ENCODE measurements at places on chromosomes 4 and X.

- H3K4me1 ChIP-seq = peaks cover 7% of the 10 kb centered on the region
Observed at GRCh38 chr4:118732591-118733330, 47.6 kb downstream of the METTL14 start.

DNA sequence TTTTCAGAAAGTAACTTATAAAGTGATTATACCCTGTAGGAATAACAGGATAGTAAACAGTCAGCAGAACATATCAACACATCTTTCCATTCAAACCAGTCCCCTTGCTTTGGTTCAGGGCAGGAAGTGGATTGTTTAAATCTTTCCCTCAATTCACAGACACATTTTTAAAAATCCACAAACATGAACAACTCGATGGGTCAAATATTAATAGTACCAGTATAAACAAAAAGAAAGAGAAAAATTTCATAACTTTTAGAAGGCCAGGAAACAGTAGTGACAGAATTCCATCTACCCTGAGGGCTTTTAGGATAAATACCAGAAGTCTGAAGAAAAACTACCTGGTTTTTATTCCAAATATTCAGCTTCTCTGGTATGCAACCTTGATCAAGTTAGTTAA is 1072.8 kb upstream of the PABPC4L start:
- no peak overlapping the region for H3K4me3 ChIP-seq
- no peaks in the 10 kb centered on the region for H3K36me3 ChIP-seq
- H3K27ac ChIP-seq = no peak overlapping the region
- DNase-seq = no peak

DNA sequence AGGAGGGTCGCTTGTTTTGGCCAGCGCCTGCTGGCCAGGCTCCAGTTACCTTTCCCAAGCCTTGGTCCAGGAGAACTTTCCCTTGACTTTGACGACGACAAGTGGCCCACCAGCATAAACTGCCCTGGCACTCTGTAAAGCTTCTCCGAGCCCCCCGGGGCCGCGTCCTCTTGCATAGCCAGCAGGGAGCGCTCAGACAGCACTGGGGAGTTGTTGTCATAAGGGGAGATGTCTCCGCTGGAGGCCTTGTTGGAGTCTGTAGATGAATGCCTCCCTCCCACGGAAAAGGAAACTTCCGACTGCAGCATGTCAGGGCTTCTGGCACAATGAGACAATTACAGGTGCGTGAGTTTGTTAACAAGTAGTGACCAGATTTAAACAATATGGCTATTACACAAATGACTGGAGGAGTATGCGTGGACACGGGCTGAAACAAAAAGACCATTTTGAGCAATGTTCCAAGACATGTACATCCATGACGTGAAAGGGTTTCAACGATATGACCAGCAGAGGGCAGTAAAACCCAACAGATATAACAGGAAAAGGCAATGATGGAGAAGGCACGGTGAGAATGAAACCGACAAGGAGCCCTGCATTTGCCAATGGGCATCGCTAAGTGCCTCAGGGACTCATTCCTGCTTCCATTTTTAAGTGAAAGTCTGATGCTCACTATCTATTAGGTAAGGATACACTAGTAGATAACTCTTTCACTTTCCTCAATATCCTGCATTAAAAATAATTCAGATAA is 33.0 kb downstream of the HCCS start:
- no peaks in the 10 kb centered on the region for H3K4me1 ChIP-seq
- DNase-seq = peak; percentile 36
- H3K4me3 ChIP-seq = no peak overlapping the region
- H3K36me3 ChIP-seq = no peaks in the 10 kb centered on the region
- no peak overlapping the region for H3K27ac ChIP-seq

DNA sequence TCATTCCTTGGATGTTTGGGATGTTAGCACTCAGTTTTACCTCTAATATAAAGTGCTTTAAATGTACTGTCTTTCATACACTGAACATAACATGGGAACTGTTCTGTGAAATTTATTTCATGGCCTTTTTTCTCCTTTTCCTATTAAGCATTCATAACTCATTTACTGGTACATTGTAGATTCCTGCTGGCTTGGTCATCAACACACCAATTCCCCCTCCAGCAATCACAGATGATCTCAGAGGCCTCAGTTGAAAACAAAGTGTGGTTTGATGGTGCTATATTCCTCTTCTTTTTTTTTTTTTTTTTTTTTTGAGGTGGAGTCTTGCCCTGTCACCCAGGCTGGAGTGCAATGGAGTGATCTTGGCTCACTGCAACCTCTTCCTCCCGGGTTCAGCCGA is 61.9 kb upstream of the FAM47B start:
- H3K27me3 ChIP-seq = no peaks in the 10 kb centered on the region
- DNase-seq = no peak
- H3K36me3 ChIP-seq = no peaks in the 10 kb centered on the region
- H3K4me3 ChIP-seq = no peak overlapping the region

DNA sequence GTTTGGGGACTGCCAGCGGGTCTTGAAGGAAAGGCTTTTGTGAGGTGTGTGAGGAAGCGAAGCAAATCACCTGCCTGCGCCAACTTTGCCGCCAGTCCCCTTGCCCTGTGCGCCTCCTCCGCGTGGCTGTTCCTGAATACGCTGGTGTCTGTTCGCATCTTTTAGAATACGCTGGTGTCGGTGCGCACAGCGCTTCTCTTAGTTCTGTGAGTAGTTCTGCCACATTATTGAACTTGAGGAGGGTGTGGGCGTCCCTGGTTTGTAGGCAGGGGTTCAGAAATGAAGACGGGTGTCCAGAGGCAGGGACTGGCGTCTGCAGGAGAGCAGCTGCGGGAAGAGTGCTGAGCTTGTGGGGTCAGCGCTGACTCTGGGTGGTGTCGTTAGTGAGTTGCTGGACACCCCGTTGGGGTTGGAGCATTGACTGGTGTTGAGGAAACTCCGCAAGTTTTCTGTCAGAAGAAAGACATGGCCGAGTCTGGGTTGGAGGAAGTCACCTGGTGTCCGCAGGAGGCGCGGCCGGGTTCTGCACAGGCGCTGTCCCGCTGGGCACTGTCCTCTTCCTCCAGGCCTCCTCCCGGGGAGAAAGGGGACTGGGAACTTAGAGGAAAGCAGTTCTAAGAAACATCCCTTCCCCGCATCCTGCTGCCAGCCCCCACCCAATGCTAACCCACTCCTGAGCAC is 930 bp downstream of the ZNF718 start:
- peak overlapping the region; percentile 84 for H3K4me3 ChIP-seq
- DNase-seq = peak; percentile 17
- peaks cover 5% of the 10 kb centered on the region for H3K4me1 ChIP-seq
- H3K36me3 ChIP-seq = peaks cover 35% of the 10 kb centered on the region
- peak overlapping the region; percentile 94 for H3K27ac ChIP-seq

- no peak overlapping the region for H3K4me3 ChIP-seq
- H3K27ac ChIP-seq = no peak overlapping the region
- no peaks in the 10 kb centered on the region for H3K36me3 ChIP-seq
Observed at GRCh38 chrX:140065961-140066662, 100.8 kb upstream of the CXorf66 start.

DNA sequence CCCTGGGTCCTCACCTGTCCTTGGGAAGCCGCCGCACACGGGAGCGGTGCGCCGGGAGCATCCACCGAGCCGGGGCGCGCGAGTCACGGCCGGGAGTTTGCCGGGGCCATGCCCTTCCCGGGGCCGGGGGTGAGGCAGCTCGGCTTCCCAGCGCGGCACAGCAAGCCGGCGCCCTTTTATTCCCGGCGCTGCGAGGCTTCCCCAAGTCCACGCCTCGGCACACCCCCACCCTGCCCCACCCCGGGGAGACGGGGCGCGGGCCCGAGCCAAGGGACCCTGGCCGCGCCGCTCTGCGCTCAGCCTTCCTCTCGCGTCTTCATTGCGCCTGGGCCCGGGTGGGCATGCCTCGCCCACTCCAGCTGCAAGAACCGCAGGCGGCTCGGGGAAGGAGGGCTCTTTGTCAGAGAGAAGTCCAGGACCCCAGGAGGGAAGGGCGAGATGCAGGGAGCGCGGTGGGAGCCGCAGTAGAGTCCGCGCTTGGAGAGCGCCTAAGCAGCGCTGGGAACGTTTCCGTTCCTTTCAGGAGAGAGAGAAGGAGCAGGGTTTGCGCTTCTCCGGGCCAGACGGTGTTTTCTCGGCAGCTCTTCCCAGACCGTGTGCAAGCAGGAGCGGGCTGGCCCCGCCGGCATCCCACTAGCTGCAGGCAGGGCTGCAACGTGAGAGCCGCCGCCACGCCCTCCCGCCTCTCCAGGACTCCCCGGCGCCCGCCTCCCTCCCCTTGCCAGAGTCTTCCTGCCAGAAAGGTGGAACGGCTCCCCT is at the start of gene MXRA5:
TSS of gene MXRA5 (minus strand) at position 152 of the 759 bp plus-strand sequence. CDS start 2,819 bp downstream, outside the sequence.
- no peak within 1 kb of the TSS for H3K4me3 ChIP-seq
- H3K4me1 ChIP-seq = no peaks in the 10 kb centered on the region
- peak within 1 kb of the TSS; percentile 61 for H3K27ac ChIP-seq
- no peaks in the 10 kb centered on the region for H3K36me3 ChIP-seq
- peaks cover 38% of the 10 kb centered on the region for H3K27me3 ChIP-seq

GRCh38 chr4:168886351-168886750 is 123.7 kb downstream of the CBR4 start:
- H3K27ac ChIP-seq = no peak overlapping the region
- no peak overlapping the region for H3K4me3 ChIP-seq
- no peaks in the 10 kb centered on the region for H3K27me3 ChIP-seq
- peaks cover 3% of the 10 kb centered on the region for H3K4me1 ChIP-seq

DNA sequence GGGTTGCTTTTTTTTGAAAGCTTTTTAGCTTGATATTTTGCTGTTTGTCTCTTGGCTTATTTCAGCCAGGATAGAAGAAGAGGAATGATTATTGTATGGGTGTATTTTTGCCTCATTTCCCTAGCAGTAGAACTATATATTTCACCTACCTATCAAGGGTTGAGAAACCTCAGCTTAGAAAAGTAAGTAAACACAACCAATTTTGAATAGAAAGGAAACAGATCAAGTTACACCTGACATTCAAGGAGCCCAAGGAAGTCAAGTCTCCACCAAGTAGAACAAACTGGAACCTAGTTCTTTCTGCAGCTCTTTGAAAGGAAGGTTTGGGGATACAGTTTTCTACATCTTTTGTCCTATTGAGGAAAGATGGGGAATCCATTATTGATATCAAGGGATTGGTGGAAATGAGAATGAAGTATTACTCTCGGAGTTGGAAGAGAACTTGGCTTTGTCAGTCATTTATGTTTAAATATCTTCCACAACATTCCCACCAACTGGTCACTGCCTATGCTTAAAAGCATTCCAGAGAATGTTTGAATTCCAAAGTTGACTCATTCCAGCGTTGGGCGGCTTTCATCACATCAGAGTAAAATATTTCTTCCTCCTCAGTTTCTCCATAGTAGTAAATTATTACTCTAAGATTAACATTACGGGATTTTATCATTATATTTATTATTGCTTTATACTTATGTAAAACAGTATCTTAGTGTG is 207.8 kb upstream of the CNKSR2 start:
- H3K27ac ChIP-seq = no peak overlapping the region
- H3K4me3 ChIP-seq = no peak overlapping the region
- no peak for DNase-seq
- H3K36me3 ChIP-seq = no peaks in the 10 kb centered on the region
- H3K27me3 ChIP-seq = no peaks in the 10 kb centered on the region
- no peaks in the 10 kb centered on the region for H3K4me1 ChIP-seq

- no peak for DNase-seq
- H3K4me1 ChIP-seq = no peaks in the 10 kb centered on the region
- H3K36me3 ChIP-seq = no peaks in the 10 kb centered on the region
- H3K27me3 ChIP-seq = no peaks in the 10 kb centered on the region
Observed at GRCh38 chrX:153853180-153853901, 23.0 kb upstream of the PDZD4 start.

GRCh38 chr4:38482696-38483095 is 181.3 kb upstream of the KLF3 start:
- H3K4me3 ChIP-seq = no peak overlapping the region
- H3K27me3 ChIP-seq = no peaks in the 10 kb centered on the region
- no peak overlapping the region for H3K27ac ChIP-seq
- DNase-seq = no peak

GRCh38 chrX:101617211-101618191 is at the start of gene ARMCX6:
Gene ARMCX6, minus strand, starts transcription at chrX:101618000. Its CDS starts 1,380 bp downstream, at chrX:101616620.
- H3K27ac ChIP-seq = peak within 1 kb of the TSS; percentile 77
- no peaks in the 10 kb centered on the region for H3K36me3 ChIP-seq
- peaks cover 11% of the 10 kb centered on the region for H3K4me1 ChIP-seq
- H3K27me3 ChIP-seq = no peaks in the 10 kb centered on the region
- peak within 1 kb of the TSS; percentile 72 for H3K4me3 ChIP-seq

- no peaks in the 10 kb centered on the region for H3K36me3 ChIP-seq
- no peaks in the 10 kb centered on the region for H3K27me3 ChIP-seq
- no peak overlapping the region for H3K27ac ChIP-seq
- H3K4me3 ChIP-seq = no peak overlapping the region
- DNase-seq = no peak
Observed at GRCh38 chrX:63755892-63756291, 29.1 kb downstream of the ARHGEF9 start.

DNA sequence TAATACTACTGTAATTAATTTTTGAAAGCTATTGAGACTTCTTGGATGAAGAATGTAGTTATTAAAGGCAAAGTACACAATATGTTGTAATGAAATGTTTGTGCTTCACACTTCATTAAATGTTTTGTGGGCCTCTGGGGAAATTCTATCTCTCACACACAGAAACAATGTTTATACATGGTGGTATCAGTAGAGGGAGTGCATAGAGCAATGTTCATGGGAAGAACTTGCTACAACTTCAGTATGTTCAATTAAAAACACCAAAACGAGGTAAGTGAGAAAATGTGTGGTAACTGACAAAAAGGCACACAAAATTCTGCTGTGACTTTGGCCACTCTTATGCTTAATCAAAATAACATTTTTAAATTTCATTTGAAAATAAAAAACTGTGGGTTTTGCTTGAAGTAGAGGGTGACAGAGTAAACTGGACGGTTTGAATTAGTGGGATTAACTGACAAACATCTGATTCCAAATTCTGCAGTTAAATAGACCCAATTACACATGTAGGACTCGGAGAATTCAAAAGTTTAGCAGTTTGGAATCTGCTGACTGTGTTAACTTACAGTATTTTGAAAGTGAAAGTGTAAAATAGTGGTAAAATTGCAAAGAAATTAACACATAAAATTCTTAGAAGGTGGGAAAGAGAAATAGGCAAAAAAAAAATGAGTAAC is 111.4 kb upstream of the TTC29 start:
- no peaks in the 10 kb centered on the region for H3K27me3 ChIP-seq
- H3K4me3 ChIP-seq = peak overlapping the region; percentile 19
- DNase-seq = peak; percentile 19
- H3K27ac ChIP-seq = no peak overlapping the region
- H3K4me1 ChIP-seq = no peaks in the 10 kb centered on the region

DNA sequence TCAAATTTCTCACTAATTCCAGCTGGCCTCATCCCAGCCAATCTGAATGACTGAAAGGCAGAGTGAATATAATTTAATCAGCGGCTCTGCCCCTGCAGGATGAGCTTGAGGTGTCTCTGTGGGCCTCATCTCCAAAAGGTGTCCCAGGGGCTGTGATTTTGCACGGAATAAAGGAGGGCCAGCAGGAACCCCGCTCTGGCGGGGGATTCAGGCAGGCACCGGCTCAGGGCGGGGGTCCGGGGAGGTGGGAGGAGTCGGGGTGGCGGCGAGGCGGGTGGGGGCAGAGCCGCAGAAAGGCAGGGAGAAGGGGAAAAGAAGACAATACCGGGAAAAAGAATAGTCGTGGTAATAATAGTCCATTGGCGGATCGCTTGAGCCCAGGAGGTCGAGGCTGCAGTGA is 16.0 kb upstream of the ERCC6L start:
- H3K27me3 ChIP-seq = peaks cover 2% of the 10 kb centered on the region
- no peak overlapping the region for H3K4me3 ChIP-seq
- H3K27ac ChIP-seq = no peak overlapping the region
- DNase-seq = no peak
- H3K4me1 ChIP-seq = no peaks in the 10 kb centered on the region
- no peaks in the 10 kb centered on the region for H3K36me3 ChIP-seq
